GM20000 (cell line): ENCODE measurements at places on chromosomes 7 and 10.

- DNase-seq: no peak
Observed at GRCh38 chr7:119472408-119473038, 800.5 kb upstream of the KCND2 start.

DNA sequence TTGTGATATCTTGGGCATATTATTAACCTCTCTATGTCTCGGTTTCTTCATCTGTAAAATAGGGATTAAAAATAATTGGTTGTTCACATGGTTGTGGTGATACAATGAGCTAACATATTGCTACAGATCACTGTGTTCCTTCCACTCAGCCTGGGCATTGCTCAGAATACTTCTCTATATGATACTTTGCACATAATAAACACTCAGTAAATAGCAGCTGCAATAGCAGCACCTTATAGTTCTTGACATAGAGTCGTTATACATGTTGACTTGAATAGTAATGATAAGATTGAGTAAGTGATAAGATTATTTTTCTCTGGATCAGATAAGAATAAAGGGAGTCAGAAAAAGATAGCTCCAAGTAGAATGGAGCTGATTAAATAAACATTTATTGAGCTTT is 42.3 kb downstream of the PTTG1IP2 start:
- DNase-seq: no peak

DNA sequence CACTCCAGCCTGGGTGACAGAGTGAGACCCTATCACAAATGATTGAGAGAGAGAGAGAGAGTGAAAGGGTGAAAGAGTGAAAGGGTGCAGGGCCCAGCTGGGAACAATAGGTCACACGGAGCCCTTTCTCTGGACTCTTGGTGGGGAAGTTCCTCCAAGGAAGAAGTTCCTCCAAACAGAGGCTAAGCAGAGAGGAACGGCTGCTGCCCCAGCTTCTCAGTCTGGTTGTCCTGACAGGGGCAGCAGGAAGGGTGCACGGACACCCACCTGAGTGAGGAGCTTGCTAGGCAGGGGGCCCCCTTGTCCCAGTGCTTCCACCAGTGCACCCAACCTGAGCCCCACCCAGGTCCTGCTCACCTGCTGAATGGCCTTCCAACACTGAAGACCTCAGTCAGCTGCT is 38.8 kb upstream of the MYL10 start:
- DNase-seq: no peak

GRCh38 chr10:670038-670437 is 19.4 kb downstream of the DIP2C start:
- DNase-seq: no peak

GRCh38 chr7:30595436-30596013 is 847 bp downstream of the GARS1 start:
- DNase-seq: peak; percentile 15

DNA sequence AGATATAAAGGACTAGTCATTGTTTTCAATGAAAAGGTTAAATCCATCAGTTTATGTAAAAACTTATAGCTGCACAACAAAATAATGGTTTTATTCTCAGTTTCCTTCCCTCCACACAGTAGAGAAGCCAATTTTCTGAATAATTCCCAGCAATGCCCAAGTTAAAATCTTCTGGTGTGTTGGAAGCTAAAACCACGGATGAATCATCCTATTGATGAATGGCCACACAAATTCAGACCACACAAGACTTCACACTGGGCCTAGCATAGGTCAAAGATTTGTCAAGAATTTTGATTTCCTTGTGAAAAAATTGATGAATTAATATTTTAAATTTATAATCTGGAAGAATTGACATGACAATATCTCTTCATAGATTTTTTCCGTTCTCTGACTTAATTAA is 617.6 kb downstream of the INHBA start:
- no peak for DNase-seq

GRCh38 chr10:115049960-115050359 is 43.2 kb upstream of the ATRNL1 start:
- DNase-seq: no peak

DNA sequence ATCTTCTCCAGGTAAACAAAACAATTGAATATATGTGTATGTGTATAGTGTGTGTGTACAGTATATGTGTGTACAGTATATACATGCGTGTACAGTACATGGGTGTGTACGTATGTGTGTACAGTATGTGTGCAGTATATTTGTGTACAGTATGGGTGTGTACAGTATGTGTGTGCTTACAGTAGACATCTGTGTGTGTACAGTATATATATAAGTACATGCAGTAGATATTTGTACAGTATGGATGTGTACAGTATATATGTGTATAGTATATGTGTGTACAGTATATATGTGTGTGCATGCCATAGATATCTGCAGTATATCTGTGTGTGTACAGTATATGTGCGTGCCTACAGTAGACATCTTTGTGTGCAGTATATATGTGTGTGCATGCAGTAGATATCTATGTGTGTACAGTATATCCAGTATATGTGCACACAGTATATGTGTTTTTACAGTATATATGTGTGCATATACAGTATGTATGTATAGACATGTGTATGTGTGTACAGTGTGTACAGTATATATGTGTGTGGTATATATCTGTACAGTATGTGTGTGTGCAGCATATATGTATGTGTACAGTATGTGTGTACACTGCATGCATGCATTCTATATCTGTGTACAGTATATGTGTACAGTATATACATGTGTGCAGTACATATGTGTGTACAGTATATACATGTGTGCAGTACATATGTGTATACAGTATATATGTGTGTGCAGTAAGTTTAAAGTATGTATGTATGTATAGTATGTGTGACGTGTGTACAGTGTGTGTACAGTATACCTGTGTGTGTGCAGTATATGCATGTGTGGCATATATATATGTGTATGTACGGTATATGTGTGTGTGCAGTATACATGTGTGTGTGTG is 37.3 kb upstream of the SLC39A12 start:
- no peak for DNase-seq

DNA sequence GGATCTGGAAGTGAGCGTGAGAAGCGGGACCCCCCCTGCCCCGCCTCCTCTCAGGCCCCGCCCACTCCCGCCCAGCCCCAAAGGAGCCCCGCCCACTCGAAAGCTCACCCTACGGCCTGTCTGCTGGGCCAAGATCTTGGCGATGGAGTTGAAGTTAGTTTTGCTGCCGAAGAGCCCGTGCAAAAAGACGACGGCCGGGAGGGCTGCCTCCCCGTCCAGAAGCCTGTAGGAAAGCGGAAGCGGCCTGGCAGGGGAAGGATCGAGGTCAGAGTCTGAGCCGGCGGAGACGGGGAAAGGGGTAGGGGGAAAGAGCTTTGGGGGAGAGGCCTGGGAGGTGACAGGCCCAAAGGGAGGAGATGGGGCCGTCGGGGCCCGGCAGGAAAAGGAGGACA is 386 bp downstream of the ABHD11 start:
- DNase-seq: peak; percentile 83

GRCh38 chr10:121087688-121088087 is 236.5 kb downstream of the WDR11 start:
- no peak for DNase-seq

- DNase-seq: no peak
Observed at GRCh38 chr7:124652237-124652636, 113.4 kb downstream of the GPR37 start.

GRCh38 chr7:81170291-81170690 is 251.4 kb upstream of the SEMA3C start:
- DNase-seq: no peak

- no peak for DNase-seq
Observed at GRCh38 chr10:4303045-4303444, 518.0 kb upstream of the KLF6 start.

- no peak for DNase-seq
Observed at GRCh38 chr10:14200698-14201544, 129.8 kb downstream of the FRMD4A start.

DNA sequence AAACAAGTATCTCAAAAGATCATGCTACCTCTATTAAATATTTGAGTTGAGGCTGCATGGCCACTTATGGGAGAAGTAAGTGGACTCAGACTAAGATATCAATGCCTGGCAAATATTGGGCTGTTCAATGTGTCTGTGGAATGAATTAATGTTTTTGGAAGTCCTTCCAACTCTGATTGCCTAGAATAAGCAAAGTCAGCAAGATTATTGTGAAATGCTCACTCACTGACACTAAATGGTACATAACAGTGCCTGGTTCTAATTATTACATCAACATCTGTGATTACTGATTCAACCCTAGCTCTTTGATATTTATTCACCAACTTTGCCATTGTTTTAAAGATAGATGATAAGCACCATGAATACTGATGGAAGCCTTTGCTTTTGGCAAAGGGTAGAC is 45.5 kb upstream of the HDAC9 start:
- no peak for DNase-seq

- DNase-seq: no peak
Observed at GRCh38 chr10:90884431-90884830, 12.7 kb downstream of the RPP30 start.

GRCh38 chr7:15715435-15715834 is 29.0 kb upstream of the MEOX2 start:
- no peak for DNase-seq

GRCh38 chr10:62651341-62651740 is 153.2 kb upstream of the ADO start:
- DNase-seq: no peak

DNA sequence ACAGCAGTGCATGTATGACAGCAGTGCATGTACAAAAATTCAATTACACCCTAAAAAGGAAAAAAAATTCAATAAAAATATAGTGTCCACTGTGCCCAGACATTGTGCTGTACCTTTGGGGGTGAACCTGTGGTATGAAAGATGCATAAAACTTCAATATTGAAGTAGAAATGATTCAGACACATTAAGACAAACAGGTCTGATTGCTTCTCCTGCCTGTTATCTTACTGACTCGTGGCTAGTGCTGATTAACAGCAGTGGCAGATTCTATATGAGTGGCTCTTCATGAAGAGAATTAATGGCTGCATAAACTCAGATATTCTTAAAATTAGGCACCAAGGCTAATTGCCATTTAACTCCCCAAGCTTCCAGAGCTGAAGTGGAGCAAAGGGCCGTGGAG is 37.9 kb downstream of the GATA3 start:
- no peak for DNase-seq

GRCh38 chr7:45647967-45648670 is 74.0 kb downstream of the ADCY1 start:
- DNase-seq: no peak

DNA sequence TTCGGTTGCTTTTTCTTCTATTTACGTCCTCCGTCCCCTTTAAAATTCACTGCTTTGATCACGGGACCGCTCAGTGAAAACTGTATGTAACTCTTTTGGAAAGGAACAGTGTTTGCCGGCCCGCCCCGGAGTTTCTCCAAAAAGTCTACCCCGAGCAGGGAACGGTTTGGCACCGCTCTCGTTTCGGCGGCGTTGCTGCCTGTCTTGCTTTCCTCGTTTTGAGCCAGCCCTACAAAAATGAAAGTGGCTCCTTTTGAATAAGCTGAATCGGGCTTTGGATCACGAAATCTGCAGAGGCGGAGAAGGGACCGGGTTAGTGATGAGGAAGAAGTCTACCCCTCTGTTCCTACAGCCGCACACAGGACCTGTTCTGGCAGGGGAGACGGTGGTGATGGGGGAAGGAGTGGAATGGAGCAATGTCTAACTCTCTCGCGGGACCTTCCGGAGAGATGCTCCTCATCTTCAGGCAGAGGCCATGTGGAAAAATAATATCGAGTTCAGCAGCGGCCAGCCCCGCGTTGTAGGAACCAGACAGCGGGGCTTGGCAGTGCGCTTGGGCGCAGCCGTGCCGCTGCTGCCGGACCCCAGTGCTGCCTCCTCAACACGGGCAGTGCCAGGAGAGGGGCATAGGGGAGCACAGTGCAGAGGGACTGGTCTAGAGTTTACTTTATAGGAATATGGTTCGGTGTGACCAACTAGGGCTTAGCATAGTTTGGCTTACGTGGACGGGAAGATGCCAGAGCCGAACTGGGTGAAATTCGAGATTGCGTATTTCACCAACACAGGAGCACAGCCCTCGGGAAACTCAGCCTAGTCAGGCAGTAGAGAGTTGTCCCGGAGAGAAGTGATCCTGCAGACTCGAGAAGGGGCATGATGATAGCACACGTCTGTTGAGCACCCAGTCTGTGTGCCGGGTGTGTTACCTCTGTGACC is 1.4 kb downstream of the HTRA1 start:
- no peak for DNase-seq

DNA sequence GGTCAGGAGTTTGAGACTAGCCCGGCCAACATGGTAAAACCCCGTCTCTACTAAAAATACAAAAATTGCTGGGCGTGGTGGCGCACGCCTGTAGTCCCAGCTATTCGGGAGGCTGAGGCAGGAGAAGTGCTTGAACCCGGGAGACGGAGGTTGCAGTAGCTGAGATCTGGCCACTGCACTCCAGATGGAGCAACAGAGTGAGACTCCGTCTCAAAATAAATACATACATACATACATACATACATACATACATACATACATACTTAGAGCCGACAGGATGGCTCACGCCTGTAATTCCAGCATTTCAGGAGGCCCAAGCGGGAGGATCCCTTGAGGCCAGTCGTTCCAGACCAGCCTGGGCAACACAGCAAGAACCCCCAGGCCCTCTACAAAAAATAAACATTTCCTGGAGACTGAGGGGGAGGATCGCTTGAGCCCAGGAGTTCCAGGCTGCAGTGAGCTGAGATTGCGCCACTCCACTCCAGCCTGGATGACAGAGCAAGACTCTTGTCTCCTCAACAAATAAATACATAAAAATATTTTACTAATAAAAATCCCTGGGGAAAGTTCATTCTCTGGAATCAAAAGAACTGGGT is 90.9 kb upstream of the TNRC18 start:
- DNase-seq: no peak

- no peak for DNase-seq
Observed at GRCh38 chr7:20232848-20233247, 15.7 kb upstream of the MACC1 start.

GRCh38 chr10:57664815-57665214 is 602.9 kb downstream of the IPMK start:
- no peak for DNase-seq

DNA sequence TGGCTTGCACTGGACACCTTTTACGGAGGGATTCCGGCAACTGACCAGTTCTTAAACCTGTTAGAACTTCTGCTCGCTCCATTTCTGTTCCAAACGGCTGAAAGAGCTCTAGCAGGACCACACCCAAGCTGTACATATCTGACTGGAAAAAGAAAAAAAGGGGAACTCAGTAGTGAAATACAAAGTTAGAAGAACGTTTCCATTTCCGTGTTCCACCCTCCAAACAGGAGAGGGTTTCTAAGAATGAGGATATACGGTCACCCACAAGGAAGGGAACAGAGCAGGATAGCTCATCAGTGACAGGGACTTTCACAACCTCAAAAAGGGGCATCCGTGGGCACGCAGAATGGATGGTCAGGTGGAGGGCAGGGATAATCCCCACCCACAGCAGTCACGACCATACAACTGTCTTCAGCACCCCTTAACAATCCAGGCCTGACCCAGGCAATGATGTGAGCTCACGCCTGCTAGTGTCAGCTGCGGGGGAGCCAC is 4.3 kb upstream of the ANKRD61 start:
- peak; percentile 12 for DNase-seq

GRCh38 chr10:42986633-42987032 is 90.2 kb upstream of the RET start:
- no peak for DNase-seq

DNA sequence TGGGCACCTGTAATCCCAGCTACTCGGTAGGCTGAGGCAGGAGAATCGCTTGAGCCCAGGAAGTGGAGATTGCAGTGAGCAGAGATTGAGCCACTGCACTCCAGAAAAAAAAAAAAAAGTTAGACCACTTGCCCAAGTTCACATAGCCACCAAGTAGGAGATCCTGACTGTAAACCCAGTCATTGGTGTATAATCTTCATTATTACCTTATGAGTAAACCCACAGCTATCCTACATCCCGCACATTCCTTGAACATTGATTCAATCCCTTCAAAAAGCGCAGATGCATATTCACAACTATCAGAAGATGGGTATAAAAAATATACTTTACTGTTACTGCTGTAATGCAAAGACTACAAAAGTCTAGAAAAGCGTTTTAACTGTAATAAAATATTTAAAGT is 512.9 kb downstream of the SUGCT start:
- no peak for DNase-seq
